NCI-H1417 (cell line): ENCODE measurements at places on chromosomes 6 and 20.

GRCh38 chr20:18835466-18836256, 22.1 kb downstream of the SCP2D1 start:
- DNase-seq = no peak

GRCh38 chr6:86961455-86962200, 24.3 kb downstream of the HTR1E start:
- no peak for DNase-seq

GRCh38 chr6:44020148-44020547, 107.1 kb downstream of the MRPL14 start:
- DNase-seq = no peak

GRCh38 chr6:135701426-135701825, 150.1 kb upstream of the PDE7B start:
- no peak for DNase-seq

DNA sequence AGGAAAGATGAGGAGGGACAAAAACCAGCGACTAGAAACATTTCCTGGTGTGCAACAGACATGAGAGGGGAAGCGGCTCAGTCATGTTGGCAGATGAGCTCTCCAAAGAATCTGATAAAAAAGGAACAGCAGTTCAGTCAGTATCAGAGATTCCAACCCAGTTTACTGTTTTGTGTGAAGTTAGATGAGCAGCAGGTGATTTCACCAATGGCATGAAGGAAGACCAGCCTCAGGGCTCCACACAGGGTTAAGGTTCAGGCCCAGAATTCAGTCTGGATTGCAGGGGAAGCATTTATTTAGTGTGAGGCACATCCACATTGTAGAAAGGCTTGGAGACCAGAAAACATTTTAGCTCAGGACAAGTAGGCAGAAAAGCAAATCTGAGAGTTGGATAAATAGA, 317.8 kb downstream of the C6orf118 start:
- no peak for DNase-seq

DNA sequence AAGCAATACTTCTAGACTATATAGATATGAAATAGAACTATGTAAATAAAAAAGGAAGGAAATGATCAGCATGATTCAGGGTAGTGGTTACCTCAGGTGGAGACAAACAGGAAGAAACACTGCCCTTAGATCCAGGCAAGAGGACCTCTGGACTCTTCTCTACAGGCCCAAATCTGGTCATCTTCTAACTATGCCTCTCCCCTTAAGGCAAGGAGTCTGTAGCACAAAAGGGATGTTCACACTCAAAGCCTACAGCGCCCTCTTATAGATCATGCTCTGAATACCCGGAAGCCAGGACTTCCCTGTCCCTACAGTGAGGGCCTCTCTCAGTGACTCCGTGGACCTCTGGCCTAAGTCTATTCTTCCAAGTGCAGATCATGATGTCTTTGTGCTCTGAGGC, 30.4 kb upstream of the HIVEP2 start:
- no peak for DNase-seq

DNA sequence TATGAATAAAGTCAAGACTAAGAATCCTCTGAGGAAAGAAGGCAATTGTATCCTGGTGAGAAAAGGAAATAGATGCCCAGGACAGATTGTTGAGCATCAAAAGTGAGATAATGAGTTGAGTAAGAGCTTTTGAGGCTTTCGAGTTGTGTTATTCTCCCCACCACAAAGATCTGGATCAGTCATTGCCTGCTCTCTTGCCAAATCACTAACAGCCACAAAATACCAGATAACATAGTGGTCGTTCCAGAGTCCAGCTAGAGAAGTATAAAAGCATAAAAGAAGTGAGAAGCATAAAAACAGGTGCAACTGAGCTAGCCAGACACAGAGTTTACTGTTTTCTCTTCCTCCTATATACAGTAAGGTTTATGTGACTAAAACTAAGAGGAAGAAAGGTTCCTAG, 4.9 kb downstream of the SPINT4 start:
- no peak for DNase-seq

DNA sequence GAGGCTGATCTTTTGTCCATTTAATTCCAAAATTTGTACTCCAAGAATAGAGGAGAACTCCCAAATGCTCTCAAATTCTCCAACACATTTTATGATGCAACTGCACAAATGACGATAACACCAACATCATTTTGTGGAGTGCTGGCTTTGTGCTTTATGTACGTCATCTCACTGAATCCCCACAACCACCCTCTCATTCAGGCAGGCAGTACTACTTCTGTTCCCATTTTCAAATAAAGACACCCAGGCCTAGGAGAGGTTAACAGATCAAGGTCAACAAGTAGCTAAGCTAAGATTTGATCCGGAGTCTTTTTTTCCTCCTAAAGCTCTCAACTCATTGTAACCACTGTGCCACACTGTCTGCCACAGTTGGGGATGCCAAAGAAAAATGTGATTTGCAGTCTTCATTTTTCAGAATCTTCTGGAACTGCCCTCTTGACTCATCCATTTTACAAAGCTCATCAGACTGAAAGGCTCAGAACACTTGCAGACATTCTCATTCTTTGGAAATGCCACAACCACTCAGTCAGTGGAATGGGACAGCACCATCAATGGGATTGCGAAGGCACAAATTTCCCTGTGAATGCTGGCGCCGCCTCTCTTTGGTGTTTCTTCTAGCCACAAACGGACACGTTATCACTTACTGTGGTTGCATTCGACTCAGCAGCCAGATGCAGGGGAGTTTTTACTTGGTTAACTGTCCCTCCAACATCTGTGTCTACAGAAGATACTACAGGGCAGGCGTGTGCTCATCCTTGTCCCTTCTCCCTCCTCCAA, 184.4 kb downstream of the GJA10 start:
- DNase-seq = no peak

GRCh38 chr20:35049776-35050352, 42.7 kb downstream of the TRPC4AP start:
- DNase-seq = no peak

DNA sequence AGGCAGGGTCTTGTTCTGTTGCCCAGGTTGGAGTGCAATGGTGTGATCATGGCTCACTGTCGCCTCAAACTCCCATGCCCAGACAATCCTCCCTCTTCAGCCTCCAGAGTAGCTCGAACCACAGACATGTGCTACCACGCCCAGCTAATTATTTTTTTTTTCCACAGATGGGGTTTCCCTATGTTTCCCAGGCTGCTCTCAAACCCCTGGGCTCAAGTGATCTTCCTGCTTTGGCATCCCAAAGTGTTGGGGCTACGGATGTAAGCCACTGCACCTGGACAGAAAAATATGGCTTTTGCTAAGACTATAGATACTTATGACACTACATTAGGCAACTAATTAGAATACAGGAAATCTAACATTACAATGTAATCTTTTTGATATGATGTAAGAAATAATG, 17.9 kb downstream of the RNF24 start:
- no peak for DNase-seq

GRCh38 chr6:148700741-148701311, 46.0 kb upstream of the UST start:
- peak; percentile 50 for DNase-seq

DNA sequence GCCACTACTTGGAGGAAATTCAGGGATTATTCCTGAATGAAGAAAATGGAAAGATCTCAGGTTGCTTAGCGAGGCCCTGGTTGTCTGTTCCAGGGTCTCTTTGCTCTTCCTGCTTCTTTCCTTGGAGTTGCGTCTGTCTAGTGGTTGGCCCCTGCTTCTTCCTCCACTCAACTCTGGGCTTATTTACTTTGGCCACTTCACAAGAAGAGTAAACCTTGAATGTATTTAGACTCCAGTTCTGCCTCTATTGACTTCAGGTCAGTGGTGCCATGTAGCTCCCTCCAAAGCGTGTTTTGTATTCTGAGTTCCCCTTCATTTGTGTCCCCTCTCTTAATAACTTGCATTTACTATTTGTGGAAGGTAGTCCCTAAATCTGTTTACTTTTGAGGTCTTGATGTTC, 456.5 kb downstream of the UTRN start:
- peak; percentile 82 for DNase-seq
